HTR-8/SVneo (cell line): ENCODE measurements at places on chromosomes 11 and 22.
A peak's percentile ranks its signal among the peaks of the same experiment; 100 is the strongest.

- no peak for DNase-seq
These were observed 9.7 kb upstream of the LRP5 start for GRCh38 chr11:68302670-68303069.

- no peak for DNase-seq
These were observed 51.2 kb upstream of the ARHGAP20 start for GRCh38 chr11:110763249-110764011.

DNA sequence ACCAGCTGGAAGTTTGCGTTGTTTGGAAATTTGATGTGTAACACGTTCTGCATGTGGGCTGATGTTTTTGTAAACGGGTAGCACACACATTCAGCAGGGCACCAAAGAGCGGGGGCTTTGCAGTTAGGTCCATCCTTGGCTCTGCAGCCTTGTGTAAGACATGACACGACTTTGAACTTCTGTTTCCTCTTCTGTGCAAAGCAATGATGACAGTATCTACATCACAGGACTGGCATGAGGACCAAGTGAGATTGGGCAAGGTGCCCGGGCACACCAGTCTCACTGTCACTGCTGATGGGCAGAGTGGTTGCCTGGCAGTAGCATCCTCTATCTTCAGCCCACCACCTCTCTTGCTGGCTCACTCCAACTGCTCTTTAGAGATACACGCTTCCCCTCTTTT lies 3.3 kb downstream of the TCN2 start:
- no peak for DNase-seq

DNA sequence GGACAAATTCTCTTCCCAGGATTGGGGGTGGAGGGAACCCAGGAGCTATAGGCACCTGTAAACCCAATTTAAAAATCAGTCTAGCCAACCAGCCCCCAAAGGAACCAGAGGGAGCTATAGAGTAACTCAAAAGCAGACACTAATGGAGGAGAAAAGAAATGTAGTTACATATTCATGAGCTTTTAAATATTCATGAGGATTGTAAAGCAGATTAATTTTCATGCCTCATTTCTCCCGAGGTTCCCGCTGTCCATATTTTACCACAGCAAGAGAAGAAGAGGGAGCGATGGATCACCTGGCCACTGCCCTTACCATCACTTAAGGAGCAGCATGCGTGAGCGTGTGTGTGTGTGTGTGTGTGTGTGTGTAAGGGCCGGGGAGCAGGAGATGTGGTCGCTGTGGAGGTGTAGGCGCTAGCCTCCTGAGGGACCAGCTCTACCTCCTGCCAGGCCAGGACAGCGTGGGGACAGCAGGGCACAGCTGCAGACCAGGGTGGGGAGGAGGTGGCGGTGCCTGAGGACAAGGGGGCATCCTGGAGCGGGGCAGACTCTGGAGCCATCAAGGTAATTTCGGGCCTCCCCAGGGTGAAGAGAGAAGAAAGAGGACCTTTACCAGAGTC lies 100.7 kb upstream of the THY1 start:
- DNase-seq, result no peak

DNA sequence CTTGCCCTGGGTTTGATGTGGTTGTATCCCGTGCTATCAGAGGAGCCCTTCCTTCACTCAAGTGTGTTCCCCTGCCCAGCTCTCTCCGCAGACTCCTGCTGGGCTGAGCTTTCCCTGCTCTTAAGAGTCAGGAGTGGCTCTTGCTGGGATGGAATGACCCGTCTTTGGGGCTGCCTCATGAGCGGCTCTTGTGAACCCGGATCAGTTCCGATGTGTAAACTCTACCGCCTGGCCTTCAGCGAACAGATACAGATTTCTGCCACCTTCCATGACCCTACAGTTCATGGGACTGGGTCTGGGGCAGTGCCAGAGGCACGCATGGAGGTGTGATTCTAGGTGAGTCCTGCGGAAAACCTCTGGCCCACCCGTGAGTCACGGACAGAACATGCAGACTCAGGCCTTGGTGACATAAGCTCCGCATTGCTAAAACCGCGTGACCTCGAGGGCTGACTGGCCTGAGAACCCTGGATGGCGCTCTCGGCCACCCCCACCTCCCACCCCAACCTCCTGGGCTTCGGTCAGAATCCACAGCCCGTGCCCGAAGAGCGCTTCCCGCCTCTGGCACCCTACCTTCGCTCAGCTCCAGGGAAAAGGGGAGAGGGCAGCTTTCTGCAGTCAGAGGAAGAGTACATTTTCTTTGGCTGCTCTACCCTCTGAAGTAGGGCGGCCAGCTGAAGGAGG lies 1.3 kb upstream of the ZBTB16 start:
- DNase-seq, result no peak

DNA sequence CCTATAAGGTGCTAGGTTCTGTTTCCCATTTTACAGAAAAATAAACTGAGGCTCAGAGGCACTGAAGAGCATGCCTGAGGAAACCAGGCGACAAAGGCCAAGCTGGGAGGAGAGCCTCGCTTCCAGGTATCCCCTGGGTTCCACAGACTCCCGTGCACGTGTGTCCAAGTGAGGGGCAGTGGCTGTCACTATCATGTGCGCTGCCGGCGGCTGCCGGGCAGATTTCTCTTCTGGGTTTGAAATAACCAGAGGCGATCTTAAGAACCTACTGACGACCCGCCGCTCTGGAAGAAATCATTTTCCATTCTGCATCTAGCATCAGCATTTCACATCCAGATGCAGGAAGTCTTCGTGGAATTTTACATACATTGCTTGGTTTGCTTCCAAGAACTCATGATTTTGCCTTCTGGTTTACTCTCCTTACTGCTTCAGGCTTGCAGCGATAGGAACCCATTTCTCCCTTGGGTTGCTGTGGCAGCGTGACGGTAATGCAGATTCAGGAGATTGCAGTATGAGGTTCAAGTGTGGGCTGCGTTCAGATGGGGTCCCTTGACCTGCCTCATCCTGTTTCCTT lies 28.6 kb downstream of the ARHGAP8 start:
- DNase-seq, result no peak

DNA sequence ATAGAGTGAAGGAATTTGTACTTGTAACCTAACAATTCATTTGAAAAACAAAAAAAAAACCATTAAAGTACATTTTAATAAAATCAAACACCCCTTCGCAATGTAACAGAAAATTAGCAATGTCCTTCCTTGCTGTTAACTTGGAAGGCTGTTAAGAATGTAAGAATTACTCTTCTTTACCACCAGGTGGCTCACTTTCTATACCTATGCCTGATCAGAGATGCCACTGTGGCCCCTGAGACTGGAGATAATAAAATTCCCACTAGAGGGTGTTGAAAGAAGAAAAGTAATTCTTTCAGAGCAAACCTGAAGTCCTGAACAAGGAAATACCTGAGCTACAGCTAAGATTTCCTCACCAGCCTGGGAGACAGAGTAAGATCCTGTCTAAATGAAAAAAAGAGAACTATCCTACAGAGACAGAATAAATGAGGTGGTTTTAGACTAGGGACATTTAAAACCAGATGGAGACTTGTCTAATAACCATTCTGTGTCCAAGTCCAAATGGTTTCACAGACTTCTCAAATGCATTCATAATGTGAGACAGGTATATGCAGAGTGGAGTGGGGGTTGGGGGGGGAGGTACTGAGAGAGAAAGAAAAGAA lies 1089.3 kb downstream of the FAM181B start:
- peak; percentile 21 for DNase-seq

GRCh38 chr22:39236321-39237317 lies 8.2 kb downstream of the PDGFB start:
- no peak for DNase-seq

DNA sequence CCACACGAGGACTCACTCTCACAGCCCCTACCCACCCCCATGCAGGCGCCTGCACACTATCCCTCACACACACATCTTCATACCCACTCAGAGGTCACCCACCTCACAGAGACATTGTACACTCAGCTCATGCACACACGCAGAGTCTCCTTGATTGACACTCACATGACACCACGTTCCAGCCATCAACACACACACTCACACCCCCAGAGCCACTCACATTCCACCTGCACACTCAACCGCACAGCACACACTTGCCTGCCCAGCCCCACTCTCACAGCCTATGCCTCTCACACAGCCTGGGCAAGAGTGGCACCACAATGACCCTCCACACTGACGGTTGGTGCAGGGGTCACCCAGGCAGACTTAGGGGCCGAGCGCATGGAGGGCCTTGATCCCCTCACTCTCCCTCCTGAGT lies 2.2 kb downstream of the SPI1 start:
- no peak for DNase-seq

DNA sequence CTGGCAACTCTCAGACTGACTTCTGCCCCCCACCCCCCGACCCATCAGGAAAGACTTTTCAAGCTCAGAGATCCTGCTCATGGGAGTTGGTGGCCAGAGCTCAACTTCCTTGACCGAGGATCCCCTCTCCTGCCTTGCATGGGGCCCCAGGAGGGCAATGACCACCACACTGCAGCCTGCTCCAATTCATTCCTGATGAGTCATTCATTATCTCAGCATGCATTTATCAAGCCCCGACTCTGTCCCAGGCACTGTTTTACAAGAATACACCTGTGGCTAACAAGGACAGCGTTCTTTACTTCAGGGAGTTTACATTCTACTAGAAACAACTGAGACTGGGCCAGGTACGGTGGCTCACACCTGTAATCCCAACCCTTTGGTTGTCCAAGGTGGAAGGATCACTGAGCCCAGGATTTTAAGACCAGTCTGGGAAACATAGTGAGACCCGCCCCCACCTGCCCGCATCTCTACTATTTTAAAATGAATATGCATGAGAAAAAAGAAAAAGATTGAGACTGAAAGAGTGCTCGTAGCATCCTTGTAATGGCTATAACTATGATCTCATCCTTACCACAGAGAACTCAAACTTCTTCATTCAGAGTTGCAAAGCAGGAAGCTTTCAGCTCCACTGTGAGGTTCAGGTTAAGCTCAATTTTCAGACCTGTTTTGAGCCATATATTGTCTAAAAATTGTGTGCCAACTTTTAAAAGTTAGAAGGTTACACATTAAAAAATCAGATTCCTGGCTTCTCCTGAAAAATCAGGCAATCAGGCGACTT lies 60.4 kb downstream of the FEZ1 start:
- DNase-seq, result no peak

GRCh38 chr22:44214764-44215163 lies 34.0 kb downstream of the PARVG start:
- DNase-seq, result no peak

GRCh38 chr11:27485930-27486773 lies 13.6 kb upstream of the LGR4 start:
- no peak for DNase-seq

DNA sequence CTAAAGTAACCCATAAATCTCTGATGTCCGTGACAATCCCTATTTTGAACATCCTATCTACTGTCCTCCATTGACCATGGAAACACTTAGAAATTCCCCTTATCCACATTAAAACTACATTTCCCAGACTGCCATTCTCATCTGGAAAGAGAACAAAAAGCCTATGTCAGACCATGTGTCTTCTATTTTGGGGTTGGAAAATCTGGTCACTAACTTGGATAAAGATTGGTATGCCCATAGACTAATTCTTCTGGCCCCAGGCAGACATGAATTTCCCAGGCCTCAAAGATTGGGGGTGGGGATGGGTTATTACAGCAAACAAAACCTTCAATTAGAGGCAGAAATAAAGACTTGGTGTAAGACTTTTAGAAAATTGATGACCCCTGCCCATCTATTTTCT lies 30.9 kb upstream of the CREB3L1 start:
- no peak for DNase-seq

- no peak for DNase-seq
These were observed 6.0 kb downstream of the C11orf68 start for GRCh38 chr11:65912845-65913244.

DNA sequence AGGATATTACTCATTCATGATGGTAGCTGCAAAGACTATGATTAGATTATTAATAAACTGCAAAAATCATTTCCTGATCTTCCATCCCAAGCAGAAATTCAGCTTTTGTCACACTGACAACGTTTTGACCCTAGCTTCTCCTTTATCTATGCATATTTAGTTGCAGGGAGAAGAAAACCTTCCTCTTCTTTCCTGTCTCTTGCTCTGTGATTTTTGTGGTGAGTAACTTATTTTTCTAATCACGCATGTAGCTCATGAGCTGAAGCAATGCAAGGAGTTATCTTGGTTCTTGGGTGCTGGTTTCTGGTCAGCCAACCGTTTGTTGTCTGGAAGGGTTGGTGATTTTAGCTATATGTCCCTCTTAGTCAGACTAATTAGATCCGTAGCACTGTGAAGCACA lies 56.4 kb downstream of the FDX1 start:
- DNase-seq, result no peak

GRCh38 chr22:35150183-35151107 lies 84.5 kb downstream of the ISX start:
- peak; percentile 41 for DNase-seq

DNA sequence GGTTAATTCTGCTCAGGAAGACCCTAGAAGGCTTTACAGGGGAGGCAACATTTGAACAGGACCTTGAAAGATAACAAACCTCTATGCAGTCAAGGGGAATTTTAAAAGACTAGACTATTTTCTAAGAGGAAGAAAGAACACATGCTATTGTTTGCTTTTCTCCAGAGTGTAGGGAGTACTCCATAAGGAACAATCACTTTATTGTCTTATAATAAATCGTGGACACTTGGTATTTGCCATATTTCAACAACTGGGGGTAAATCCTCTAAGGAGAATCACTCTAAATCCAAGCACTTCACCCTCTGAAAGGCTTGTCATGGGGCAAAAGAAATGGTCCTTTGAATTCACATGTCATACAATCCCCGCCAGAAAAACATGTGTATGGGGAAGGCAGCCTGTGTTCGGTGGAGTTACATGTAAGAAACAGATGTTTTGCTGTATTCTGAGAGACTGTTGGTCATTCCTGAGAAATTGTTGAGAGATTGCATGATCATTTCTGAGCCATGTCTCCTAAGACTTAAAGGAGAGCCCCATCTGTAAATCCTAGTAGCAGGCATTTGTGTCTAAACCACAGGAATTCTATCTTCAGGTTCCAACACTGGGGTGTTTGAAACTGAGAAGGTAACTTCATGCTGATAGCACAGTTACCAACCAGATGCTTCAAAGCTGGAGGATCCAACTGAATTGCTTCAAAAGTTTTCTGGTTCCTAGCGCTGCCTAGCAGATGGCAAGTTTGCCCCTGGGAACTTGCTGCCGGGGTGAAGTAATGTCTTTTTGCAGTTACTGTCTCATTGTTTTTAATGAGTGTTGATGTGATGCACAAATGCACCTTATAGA lies 66.8 kb downstream of the FZD4 start:
- DNase-seq, result peak; percentile 25

- no peak for DNase-seq
These were observed 154.1 kb downstream of the CTTN start for GRCh38 chr11:70552167-70553150.

- no peak for DNase-seq
These were observed 1330.2 kb downstream of the LRRC4C start for GRCh38 chr11:40129266-40129665.

DNA sequence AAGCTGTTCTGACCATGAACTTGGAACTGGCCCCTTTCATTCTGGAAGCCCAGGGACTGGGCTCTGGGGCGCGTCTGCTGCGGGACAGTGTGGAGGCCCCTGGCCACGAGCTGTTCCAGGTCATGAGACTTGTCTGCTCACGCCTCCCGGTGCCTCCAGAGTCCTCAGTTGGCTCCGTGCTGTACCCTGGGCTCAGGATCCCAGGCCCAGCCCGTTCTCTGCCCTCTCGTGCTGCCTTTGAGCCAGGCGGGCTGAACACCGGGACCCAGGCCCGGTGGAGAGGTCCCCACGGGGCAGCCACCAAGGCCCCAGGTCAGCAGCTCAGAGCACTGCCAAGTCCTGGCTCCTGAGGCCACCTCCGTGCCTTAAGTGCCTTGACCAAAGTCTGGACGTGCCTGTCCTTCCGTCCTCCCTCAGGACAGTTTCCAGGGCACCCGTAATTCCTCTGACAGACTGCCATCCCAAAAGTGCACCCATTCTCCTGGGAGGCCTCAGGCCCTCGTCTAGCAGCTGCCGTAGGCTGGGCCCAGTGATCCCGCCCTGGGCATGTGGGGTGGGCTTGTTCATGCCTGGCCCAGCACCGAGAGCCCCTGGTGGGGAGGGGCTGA lies 36.3 kb upstream of the PPARA start:
- DNase-seq, result no peak
